ENCODE measurements at places on chromosomes 13 and 19.

GRCh38 chr13:73058736-73059459, at the start of gene KLF5:
KLF5 (plus strand) TSS chr13:73059005; CDS start chr13:73059328, 323 bp downstream.
- DNase-seq = peak; percentile 97

DNA sequence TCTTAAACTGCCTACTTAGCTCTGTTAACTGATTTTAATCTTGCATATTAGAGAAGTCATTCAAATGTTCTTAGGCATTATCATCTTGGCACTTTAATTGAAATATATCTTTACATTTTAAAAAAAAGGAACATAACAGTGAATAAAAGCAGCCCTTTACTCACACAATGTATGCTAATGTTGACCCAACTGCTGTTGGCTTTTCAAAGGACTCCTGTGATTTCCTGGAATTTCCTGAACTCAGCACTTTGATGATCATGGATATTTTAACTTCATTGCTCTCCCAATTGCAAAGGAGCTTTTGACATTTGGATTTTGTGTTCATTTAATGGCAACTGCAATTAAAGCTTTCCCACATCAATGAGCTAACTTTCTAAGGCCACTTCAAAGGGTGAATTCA, 1230.3 kb downstream of the DIAPH3 start:
- no peak for DNase-seq

- no peak for DNase-seq
Measured at GRCh38 chr13:110130431-110130830, 176.5 kb downstream of the COL4A1 start.

GRCh38 chr13:40772765-40773473, 1.9 kb upstream of the MRPS31 start:
- no peak for DNase-seq

DNA sequence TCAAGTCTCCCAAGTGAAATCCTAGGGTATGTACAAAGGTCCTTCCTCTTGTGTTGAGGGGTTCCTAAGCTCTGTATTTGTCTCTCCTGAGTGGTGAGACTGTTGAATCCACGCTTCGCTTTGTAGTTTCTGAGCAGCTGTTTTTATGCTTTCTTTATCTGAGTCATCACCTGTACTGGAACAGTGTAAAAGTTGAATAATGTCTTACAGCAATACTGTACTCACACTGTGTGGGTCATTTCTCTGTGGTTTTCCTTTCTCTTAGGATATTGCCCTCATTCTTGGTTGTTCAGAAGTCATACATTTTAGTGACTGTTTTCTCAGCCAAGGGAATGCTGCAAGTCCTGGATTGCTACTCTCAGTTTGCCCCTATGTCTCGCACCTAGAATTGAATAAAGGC, 1596.6 kb downstream of the SLITRK5 start:
- DNase-seq = no peak

DNA sequence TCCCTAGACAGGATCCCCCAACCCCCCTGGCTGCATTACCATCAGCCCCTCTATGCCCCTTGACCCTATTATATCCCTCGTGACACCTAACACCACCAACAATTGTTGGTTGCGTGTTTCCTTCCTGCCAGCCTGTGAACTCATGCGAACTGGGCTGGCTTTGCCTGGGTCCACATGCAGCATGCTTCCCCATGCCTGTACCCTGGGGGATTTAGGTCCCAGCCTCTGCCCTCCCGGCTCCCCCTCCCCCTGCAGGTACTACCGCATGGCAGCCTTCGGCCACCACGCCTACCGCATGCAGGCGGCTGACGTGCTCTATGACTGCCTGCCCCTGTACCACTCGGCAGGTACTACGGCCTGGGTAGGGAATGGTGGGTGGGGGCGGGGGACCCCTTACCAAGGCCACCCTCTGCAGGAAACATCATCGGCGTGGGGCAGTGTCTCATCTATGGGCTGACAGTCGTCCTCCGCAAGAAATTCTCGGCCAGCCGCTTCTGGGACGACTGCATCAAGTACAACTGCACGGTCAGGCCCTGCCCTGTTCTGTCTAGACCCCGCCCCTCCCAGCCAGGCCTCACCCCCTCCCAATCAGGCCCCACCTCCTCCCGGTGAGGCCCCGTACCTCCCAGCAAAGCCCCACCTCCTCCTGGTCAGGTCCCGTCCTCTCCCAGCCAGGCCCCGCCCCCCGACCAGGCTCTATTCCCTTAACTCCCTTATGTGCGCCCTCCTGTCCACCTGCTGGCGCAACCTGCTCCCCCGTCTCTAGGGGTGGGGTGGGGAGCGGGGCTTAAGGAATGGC, 18.5 kb downstream of the SLC27A1 start:
- peak; percentile 92 for DNase-seq

DNA sequence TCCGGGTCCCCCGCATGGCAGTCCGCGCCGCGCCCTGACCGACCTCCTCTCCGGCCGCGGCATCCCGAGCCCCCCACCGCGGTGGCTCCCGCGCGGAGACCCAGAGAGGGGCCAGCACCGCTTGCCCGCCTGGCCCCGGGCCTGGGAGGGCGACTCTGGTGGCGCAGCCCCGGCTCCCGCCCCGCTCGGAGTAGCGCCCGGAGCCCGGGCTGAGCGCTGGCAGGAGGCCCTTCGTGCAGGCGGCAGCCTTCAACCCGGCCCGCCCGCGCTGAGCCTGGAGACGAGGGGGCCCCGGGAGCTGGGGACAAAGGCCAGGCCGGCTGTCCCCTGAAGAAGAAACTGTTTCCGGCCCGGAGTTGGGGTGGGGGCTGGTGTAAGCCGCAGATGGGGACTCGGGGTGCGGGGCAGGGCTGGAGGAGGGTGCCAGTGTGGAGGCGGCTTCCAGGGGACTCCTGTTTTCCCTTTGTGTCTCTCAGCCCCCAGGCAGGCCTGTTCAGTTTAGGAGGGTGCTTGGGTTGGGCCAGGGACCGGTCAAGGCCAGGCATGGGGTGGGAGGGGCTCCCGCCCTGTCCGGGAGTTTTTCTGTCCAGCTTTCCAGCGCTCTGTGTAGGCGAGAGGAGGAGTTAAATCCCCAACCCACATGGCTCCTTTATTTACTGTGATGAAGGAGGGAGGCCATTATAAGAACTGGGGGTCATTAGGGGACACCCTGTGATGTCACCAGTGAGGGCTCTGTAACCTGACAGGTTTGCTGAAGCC, 935 bp downstream of the LRP3 start:
- DNase-seq = no peak

All from activated CD8-positive, alpha-beta memory T cell treated with anti-CD3 and anti-CD28 coated beads, Interleukin-2, amount 50 U/mL, for 48 hours (primary cell).